Stimulated activated CD4-positive, alpha-beta T cell treated with anti-CD3 and anti-CD28 coated beads, Interleukin-1b, Interleukin-23, amount 100 ng/mL, for 1 hour (primary cell): ENCODE measurements at places on chromosomes 7 and 10.

DNA sequence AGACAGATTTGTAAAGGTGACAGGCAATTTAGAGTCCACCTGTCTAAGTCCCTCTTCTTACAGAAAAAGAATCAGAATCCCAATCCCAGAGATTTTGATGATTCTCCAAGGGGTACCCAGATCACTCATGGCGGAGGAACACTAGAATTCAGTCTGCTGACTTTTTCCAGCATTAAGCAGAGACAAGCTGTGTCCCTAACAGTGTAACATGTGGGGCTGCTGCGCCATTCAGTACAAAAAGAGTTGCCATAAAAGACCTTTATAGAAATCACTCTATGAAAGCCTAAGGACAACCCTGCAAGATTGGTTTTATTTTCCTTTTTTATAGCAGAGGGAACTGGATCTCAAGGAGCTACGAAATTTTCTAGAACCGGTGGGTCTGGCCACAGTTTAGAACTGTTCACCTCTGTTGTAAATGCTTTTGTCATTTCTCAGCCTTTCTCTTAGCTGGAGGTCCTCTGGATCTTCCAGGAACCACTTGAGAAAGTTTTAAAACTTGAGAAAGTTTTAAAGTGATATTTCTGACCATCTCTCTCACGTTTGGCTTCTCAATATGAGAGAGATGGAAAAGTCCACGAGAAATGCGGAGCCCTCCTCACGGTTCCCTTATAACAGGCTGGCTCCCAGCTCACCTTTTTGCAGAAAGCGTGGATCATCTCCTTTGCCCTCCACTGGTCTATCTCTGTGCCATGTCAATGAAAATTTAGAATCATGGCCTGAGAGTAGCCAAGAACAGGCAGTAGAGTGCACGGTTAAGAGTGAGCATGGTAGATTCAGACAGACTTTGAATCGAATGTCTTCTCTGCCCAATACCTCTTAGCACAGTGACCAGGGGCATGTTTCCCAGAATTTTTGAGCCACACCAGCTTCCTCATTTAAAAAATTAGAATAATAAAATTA is 826 bp downstream of the GIMAP7 start:
- DNase-seq = no peak

DNA sequence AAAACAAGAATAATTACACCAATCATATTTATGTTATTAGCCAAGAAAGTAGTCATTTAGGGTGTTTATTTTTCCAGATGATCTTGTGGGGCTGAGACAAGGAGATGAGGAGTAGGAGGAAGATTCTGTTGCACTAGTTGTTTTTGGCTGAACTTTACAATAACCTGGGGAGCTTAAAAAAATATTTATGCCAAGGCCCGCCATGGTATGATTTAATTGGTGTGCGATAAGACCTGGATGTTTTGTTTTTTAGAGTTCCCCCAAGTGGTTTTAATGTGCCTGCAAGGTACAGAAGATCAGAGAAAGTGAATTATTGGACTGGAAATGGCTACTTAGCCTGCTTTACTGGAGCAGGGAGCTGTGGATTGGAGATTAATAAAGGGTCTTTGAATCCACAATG is 7.1 kb upstream of the ZNF282 start:
- no peak for DNase-seq

DNA sequence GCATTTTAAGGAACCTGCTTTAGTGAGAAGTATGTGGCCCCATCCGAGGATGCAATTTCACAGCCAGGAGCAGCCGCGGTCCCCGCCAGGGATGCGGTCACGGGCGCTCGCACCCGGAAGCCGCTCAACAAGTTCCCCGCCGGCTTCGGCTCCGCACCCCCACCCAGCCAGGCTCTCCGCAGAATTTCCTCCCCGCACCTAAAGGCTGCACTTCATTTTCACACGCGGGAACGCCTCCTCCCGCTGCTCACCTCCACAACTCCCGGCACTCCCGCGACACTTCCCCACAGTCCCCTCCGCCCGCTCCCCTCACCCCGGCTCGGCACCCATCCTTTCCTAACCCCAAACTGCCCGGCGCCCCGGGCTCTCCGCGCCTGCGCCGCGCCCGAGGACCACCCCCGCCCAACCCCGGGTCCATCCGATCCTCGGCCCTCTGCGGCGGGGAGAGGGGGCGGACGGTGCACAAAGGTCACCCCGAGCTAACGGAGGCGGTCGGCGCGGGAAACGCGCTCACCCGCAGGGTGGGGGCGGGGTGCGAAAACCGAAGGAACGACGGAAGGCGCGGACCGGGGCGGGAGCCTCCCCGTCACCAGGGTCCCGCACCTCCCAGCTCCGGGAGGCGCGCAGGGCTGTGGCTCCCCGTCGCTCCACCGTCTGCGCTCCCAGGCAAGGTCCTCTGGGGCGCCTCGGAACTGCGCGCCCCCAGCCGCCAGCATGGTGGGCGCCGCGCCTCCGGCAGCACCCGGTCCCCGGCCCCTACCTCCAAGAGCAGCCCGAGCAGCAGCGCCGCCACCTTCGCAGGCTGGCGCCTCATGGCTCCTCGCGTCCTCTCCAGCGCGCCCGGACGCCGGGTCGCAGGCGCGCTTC is 558 bp downstream of the VOPP1 start:
- DNase-seq = peak; percentile 39

- no peak for DNase-seq
Observed at GRCh38 chr7:85090143-85090542, 96.7 kb downstream of the SEMA3D start.

- no peak for DNase-seq
Observed at GRCh38 chr10:13709931-13710650, 123.3 kb downstream of the PRPF18 start.

GRCh38 chr7:1965579-1966294 is 267.0 kb downstream of the MAD1L1 start:
- no peak for DNase-seq

GRCh38 chr7:150405584-150406311 is 26.6 kb downstream of the ZNF775 start:
- no peak for DNase-seq

GRCh38 chr7:102284891-102285539 is 1.7 kb upstream of the SH2B2 start:
- DNase-seq = no peak

GRCh38 chr7:158802535-158803366 is 26.6 kb downstream of the ESYT2 start:
- DNase-seq = no peak

GRCh38 chr10:109277456-109277855 is 645.9 kb downstream of the XPNPEP1 start:
- DNase-seq = no peak

GRCh38 chr7:130732980-130733930 is 752 bp downstream of the KLF14 start:
- DNase-seq = no peak

DNA sequence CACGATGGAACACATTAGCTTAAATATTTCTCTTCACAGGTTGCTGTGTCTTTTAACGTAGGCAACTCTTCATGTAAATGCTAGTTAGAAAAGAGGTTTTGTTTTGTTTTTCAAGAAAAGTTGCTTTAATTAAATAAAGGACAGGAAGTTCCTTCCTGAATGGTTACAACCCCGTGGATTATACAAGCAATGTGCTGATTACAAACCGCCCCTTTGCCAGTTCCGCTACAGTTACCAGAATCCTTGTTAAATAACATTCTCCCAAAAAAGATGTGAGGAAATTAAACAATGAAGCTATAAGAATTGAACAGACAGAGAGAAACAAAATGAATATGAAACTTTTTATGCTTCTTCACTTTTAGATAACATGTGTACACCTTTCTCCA is 75.1 kb downstream of the LYZL2 start:
- no peak for DNase-seq

- DNase-seq = no peak
Observed at GRCh38 chr7:20201380-20201779, 15.8 kb downstream of the MACC1 start.

- DNase-seq = no peak
Observed at GRCh38 chr7:50866343-50867033, 83.8 kb upstream of the GRB10 start.

DNA sequence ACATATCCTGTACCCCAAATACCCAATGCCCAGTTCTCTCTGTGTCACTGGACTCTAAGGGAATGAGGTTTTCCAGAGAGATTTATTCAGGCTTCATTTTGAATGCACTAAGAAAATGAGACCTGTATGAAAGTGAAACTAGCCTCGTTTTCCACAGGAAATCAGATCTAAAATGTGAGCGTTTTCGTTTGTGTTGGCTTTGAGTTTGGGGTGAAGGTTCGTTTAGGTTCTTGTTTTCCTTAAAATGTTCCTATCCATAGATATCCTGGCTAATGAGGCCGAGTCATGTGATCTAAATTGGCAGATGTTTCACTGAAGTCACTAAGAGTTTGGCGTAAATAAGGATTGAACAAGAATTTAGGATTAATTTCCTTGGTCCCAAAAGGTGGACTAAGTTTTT is 90.9 kb upstream of the BMPER start:
- no peak for DNase-seq

- DNase-seq = no peak
Observed at GRCh38 chr10:102665904-102666509, 21.7 kb downstream of the TRIM8 start.

DNA sequence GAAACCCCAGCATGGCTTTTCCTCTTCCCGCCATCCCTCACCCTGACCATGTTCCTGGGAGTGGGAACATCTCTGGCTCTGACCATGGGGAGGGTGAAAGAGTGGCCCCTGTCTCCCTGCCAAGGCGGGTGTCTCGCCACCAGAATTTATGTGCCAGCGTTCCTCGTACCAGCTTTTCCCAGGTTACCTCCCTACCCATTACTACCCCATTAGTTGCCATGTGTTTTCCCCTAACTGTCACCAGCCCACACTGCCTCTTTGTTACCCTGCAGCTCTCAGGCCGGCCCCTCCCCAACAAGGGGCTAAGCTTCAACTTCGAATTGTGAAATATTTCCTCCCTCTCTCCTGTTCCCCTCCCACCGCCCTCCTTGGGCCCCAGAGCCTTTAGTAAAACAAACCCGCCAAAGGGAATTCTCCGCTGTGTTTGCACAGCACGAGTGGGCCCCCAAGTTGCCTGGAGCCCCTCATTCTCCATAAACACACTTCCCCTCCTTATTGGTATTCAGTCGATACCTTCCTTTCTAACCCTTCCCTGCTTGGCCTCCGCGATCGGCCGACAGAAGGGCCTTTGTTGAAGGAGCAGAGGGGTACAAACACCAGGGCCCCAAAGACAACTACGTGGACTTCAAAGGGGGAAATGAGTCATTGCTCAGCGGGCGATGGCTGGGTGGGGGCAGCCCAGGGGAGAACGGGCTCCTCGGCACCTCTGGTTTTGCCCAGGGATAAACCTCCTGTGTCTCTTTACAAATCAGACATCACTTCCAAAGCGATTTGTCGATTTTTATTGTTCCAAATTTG is 45.5 kb downstream of the SLIT1 start:
- no peak for DNase-seq
